ENCODE measurements at places on chromosomes 2 and 18. TPM values are rescaled to one million over a fixed set of nuclear protein-coding genes. Genes with fewer than 3 reads are reported as not detected.

Gene CRACDL
- 22.1 TPM for total RNA-seq

DNA sequence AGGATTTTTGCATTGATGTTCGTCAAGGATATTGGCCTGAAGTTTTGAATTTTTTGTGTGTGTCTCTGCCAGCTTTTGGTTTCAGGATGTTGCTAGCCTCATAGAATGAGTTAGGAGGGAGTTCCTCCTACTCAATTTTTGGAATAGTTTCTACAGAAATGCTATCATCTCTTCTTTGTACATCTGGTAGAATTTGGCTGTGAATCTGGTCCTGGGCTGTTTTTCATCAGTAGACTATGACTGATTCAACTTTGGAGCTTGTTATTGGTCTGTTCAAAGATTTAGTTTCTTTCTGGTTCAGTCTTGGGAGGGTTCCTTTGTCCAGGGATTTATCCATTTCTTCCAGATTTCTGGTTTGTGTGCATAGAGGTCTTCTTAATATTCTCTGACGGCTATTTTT, 166.7 kb downstream of the ST6GAL2 start:
- H3K4me3 ChIP-seq = no peak overlapping the region
- H3K27me3 ChIP-seq = no peaks in the 10 kb centered on the region
- H3K27ac ChIP-seq = no peak overlapping the region
- DNase-seq = no peak
- no peaks in the 10 kb centered on the region for H3K36me3 ChIP-seq

Gene CD8B2
- total RNA-seq = not detected

DNA sequence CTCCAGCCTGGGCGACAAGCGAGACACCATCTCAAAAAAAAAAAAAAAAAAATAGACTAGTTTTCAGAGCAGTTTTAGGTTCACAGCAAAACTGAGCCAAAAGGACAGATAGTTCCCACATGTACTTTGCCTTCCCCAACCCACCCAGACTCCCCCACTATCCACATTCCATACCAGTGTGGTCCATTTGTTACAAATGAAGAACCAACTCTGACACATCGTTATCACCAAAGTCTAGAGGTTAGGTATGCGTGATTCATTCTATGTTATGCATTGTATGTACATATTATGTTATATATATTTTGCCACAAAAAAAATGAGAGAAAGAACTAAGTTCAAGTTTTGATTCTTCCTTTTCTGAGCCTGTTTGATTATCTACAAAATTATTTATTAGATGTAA, 3.5 kb downstream of the DUSP11 start:
- H3K4me1 ChIP-seq = peaks cover 16% of the 10 kb centered on the region
- H3K27me3 ChIP-seq = no peaks in the 10 kb centered on the region
- no peak overlapping the region for H3K27ac ChIP-seq
- DNase-seq = no peak

DNA sequence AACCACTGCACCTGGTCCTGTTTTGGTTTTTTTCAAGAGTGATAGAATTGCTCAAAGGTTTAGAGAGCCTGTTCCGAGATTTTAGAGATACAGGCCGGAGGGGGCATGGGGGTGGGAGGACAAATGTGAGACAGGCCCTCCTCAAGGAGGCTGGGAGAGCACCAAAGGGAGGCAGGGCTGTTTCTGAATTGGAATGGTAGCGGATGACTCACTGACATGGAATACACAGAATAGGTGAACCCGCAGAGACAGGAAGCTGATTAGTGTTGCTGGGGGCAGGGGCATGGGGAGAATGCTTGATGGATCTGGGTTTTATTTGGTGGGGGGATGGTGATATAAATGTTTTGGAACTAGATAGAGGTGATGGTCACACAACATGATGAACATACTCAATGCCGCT, 111.0 kb upstream of the MGAT5 start:
- H3K27ac ChIP-seq = peak overlapping the region; percentile 83
- H3K36me3 ChIP-seq = no peaks in the 10 kb centered on the region
- peaks cover 73% of the 10 kb centered on the region for H3K4me1 ChIP-seq
- no peak overlapping the region for H3K4me3 ChIP-seq

Gene RAD51AP2
- total RNA-seq = not detected

DNA sequence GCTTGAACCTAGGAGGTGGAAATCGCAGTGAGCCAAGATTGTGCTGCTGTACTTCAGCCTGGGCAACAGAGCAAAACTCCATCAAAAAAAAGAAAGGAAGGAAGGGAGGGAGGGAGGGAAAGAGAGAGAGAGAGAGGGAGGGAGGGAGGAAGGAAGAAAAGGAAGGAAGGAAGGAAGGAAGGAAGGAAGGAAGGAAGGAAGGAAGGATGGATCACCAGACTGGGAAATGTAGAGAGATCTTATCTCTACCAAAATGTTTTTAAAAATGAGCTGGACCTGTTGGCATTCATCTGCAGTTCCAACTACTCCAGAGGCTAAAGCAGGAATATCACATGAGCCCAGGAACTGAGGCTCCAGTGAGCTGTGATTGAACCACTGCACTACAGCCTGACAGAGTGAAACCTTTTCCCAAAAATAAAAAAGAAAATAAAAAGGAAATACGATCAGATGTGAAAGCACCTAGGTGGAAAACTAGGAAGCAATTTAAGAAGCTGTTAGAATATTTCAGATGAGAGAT, 239.4 kb downstream of the CDH7 start:
- no peaks in the 10 kb centered on the region for H3K36me3 ChIP-seq
- H3K27ac ChIP-seq = no peak overlapping the region
- H3K4me1 ChIP-seq = no peaks in the 10 kb centered on the region
- no peak overlapping the region for H3K4me3 ChIP-seq

GRCh38 chr2:136363470-136363869, 245.5 kb upstream of the CXCR4 start:
- no peak overlapping the region for H3K4me3 ChIP-seq
- no peaks in the 10 kb centered on the region for H3K4me1 ChIP-seq
- H3K36me3 ChIP-seq = no peaks in the 10 kb centered on the region
- no peak for DNase-seq
- no peaks in the 10 kb centered on the region for H3K27me3 ChIP-seq

- no peaks in the 10 kb centered on the region for H3K36me3 ChIP-seq
- no peak for DNase-seq
- no peaks in the 10 kb centered on the region for H3K4me1 ChIP-seq
- H3K4me3 ChIP-seq = no peak overlapping the region
- H3K27ac ChIP-seq = no peak overlapping the region
- H3K27me3 ChIP-seq = no peaks in the 10 kb centered on the region
These were observed 436.4 kb downstream of the FBXO15 start for GRCh38 chr18:73711256-73711655.

GRCh38 chr18:74715306-74715705, 117.6 kb downstream of the ZNF407 start:
- H3K27ac ChIP-seq = no peak overlapping the region
- H3K27me3 ChIP-seq = no peaks in the 10 kb centered on the region
- no peaks in the 10 kb centered on the region for H3K36me3 ChIP-seq
- H3K4me3 ChIP-seq = no peak overlapping the region
- peaks cover 16% of the 10 kb centered on the region for H3K4me1 ChIP-seq

- no peak overlapping the region for H3K27ac ChIP-seq
- DNase-seq = no peak
- peaks cover 7% of the 10 kb centered on the region for H3K4me1 ChIP-seq
- no peaks in the 10 kb centered on the region for H3K27me3 ChIP-seq
These were observed 1.9 kb upstream of the OTOS start for GRCh38 chr2:240142256-240142775.
